ENCODE measurements at places on chromosomes 11 and 22.

DNA sequence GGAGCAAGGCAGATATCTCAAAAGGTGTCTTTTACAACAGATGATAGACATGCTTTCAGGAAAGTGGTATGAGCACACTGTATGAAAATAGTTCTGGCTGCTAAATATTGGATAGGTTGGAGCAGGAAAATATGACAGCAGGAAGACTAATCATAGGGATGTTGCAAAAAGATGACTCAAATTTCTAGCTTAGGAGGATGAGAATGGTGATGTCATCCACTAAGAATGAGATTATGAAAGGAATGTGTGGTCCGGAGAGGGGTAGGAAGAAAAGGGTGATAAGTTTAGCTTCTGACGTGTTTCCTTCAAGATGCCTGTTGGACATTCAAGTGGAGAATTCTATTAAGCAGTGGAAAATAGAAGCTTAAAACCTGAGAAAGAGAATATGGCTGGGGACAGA is 46.4 kb downstream of the RCN1 start:
- DNase-seq, result no peak

DNA sequence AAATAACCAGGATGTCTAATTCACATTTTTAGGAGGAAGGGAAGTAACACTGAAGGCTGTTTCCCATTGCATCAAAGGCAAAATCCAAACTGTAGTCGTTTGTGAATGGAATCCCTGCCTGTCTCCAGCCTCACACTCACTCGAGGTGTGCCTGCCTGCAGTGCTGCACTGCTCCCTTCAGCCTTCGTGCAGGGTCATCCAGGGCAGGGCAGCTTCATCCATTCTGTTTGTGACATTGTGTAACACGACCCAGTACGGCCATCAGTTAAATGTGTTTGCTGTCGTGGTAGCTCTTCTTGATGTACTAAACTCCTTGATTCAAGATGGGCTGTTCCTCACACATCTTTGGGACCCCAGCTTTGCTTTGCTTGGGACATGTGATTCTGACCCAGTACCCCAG is 34.3 kb downstream of the LDLRAD3 start:
- DNase-seq, result no peak

DNA sequence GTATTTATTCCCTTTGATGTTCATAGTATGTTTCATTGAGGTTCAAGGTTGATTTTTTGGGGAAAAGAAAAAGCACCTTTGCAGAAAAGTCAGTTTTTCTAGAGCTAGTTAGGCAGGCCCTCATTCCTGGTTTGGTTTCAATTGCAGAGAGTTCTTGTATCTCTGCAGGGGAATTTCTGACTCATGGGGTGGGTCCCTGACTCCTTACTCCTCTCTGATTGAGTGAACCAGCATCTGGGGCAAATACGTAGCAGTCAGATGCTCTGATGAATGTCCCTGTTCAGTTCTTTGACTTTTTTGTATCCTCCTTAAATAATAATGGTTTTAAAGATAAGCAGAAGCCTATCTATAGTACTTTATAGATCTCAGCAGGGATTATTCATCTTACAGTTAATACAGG is 7.7 kb upstream of the NCR3LG1 start:
- no peak for DNase-seq

- DNase-seq, result no peak
Observed at GRCh38 chr11:45518141-45518832, 147.1 kb downstream of the CHST1 start.

DNA sequence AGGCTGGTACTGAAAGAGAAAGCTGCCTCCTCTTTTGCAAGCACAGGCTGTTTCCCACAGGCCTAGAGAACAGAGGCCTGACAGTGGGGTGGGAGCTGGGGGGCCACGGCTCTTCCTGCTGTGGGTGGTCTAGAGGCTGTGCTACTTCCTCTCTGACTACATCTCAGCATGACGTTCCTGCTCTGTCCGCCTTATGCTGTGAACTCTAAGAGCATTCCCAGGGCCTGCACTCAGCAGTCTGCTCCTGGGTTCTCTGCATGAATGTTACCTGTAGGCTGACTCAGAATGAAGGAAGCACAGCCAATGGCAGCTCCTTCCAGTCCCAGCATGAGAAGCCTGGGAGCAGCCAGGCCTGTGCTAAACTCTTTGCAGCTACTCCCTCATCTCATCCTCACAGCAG is 534.3 kb downstream of the NTM start:
- no peak for DNase-seq

DNA sequence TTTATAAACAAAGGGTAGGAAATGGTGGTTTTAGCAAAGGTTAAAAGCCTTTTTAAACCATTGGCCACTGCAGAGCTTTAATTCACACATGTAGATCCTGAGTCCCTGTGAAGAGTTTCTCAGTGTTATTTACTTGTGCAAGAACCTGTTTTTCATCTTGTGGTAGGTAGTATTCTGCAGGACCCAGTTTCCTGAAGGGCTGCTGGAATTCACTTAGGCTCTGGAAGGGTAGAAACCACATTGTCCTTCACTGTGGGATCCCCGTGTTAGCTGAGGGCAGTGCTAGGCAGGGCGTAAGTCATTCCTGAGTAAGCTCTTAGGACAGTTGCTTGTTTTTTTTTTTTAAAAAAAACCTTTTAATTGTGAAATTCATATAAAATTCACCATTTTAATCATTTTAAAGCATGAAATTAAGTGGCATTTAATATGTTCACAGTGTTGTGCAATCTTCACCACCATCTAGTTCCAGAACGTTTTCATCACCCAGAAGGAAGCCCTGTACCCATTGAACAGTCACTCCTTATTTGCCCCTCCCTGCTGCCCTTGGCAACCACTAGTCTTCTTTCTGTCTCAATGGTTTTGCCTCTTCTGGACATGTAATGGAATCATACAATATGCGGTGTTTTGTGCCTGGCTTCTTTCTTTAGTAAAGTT is 77.7 kb downstream of the C22orf31 start:
- DNase-seq, result no peak

- no peak for DNase-seq
Observed at GRCh38 chr22:44272401-44272771, 40.4 kb downstream of the SHISAL1 start.

DNA sequence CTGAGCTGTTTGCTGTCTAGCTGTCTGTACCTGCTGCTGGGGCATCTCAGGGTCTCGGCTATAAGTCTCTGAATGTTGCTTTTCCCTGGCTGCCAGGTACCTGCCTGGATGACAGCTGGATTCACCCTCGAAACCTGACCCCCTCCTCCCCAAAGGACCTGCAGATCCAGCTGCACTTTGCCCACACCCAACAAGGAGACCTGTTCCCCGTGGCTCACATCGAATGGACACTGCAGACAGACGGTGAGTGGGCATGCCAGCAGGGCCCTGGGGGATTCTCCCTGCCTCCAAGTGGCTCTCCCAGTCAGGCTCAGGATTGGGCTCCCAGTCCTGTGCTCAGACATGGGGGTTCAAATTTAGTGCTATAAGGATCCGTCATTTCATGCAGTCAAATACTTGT is 12.9 kb downstream of the IL17RA start:
- no peak for DNase-seq

DNA sequence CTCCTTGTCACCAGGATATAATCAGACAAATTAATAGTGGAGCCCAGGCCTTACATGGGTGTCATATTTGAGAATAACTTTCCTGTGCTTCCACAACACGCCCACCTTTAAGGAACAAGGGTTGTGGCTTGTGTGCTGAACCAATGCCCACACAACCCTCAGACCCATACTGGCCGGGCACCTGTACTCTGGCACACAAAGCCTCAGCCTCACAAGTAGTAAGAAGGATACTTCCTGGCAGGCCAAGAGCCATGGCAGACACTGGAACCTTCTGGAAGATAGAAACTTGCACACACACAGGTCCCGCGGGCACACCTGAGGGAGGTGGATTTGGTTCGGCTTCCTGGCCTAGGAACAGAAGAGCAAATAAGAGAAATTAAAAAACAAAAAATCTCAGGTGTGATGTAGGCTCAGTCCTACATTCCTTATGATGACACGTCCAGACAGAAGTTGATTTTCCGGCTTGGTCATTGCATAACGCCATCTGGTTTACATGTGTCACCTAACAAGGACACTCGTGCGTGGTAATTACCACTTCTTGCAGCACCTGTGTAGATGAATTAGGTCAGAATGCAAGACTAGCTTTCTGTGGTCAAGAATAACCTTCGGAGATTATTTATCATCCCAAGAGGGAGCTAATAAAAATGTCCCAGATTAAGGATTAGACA is 5.8 kb upstream of the BRD1 start:
- no peak for DNase-seq

- DNase-seq, result no peak
Observed at GRCh38 chr11:44236296-44236695, 73.6 kb downstream of the ALX4 start.

DNA sequence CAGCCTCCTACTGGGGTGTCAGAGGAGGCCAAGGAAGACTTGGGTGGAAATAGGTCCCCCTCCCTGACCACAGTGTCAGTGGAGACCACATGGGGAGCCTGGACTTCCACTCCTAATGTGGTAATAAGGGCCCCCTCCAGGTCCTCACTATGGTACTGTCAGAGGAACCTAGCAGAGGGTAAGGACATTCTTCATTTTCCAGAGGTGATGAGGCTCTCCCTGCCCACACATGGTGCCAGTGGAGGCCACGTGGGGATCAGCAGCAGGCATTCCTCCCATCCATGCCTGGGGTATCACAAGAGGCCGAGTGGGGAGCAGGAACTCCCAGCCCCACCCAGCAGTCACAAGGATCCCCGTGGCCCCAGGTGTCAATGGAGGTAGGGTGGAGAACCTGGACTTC is 6.5 kb upstream of the CLDN5 start:
- no peak for DNase-seq

DNA sequence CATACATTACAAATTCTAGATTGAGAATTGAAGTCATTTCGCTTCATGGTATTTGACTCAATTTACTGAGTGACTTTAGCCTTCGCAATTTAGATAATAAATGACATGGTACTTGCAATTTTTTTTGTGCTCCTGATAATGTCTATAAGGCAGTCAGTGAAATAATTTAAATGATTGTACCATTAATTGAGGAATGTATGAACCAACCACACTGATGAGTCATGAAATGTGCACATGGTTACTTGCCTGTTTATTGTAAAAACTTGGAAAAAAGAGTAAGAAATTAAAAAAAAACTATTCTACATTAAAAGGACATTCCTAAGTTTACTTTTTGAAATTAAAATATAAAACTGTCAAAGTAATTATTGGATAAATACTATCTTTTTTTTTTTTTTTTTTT is 43.3 kb downstream of the DNAJC24 start:
- DNase-seq, result no peak

- no peak for DNase-seq
Observed at GRCh38 chr11:10581481-10582019, 13.1 kb upstream of the LYVE1 start.

DNA sequence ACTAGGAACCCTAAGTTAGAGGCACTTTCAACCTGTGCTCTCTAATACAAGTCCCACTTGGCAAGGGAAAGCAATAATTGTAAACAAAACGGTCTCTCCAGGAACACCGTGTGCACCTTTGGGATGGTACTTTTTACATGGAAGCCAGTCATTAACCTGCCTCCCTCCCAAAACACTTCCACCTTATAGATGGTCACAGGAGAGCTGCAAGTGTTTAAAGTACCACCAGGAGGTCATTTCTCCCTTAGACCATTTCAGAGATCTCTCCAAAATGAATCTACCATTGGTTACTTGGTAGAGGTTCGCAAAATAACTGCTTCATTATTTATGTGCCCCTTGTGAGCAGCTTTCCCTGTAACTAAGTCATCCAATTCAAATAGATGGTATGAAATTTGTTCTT is 375.3 kb downstream of the DYNC2H1 start:
- no peak for DNase-seq

DNA sequence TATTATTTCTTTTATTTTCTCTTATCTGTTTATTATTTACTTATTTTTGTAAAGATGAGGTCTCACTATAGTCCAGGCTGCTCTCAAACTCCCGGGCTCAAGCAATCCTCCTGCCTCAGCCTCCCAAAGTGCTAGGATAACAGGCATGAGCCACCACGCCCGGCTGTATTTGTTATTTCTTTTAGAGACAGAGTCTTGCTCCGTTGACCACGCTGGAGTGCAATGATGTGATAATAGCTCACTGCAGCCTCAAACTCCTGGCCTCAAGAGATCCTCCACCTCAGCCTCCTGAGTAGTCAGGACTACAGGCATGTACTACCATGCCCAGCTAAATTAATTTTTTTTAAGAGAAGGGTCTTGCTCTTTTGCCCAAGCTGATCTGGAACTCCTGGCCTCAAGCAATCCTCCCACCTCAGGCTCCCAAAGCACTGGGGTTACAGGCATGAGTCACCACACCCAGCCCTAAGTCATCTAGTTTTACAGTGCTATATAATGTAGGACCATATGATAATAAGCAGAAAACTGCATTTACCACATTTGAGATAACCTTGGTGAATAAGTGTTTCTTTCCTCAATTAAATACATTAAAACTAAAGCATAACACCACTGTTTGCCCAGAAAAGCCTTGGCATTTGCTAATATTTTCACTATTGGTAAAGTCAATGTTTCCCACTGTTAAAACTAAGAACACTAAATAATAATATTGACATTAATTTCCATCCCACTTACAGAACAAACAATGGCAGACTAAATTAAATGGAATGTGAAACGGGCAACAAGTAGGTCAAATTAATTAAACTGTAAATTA is 127.5 kb downstream of the SIK3 start:
- DNase-seq, result peak; percentile 10

GRCh38 chr11:94303966-94304958 is at the start of gene IZUMO1R:
TSS of gene IZUMO1R (plus strand) at chr11:94304580. CDS start at chr11:94305637, 1,057 bp downstream.
- DNase-seq, result no peak

- DNase-seq, result no peak
Observed at GRCh38 chr11:93957397-93957952, 63.7 kb upstream of the HEPHL1 start.

- no peak for DNase-seq
Observed at GRCh38 chr11:40679276-40679675, 780.2 kb downstream of the LRRC4C start.

DNA sequence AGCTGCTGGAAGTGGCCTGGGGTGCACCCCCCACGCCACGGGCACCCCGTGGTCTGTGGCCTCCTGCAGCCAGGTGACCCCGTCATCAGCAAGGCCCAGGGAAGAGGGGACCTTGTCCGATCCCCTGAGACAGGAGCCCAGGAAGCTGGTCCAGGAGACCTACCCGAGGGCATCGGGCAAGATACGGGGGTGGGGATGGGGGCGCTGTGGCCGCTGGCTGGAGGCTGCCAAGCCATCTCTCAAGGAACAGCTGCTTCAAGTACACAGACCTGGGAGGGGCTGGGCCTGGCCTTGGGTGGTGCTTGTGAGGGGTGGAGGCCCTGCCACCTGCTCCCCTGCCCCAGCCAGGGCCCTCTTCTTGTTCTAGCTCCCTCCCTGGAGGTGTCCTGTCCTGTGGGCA is 1272.1 kb downstream of the BRD1 start:
- DNase-seq, result no peak

- DNase-seq, result no peak
Observed at GRCh38 chr11:78081583-78081982, 1.9 kb upstream of the NDUFC2 start.

DNA sequence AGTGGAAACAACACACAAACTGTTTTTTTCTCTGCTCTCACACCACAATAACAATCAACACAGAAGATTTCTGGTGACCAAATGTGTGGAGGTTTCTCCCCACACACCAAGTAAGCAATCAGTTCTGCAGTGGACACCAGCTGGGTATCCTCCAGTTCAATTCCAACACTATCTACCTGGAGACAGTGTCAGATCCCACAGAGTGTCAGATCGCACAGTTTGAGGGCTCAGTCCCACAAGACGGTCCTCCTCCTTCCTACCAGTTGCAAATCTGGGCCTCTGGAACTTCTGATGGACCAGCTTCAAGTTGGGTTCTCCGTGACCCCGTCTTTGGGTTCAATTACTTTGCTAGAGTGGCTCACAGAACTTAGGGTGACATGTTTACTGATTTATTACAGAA is 9.0 kb downstream of the SWAP70 start:
- no peak for DNase-seq

GRCh38 chr11:62108971-62109404 is 14.8 kb upstream of the INCENP start:
- no peak for DNase-seq

- DNase-seq, result no peak
Observed at GRCh38 chr22:22789922-22790845, 97.4 kb upstream of the IGLL5 start.
